Activated CD8-positive, alpha-beta memory T cell treated with anti-CD3 and anti-CD28 coated beads, Interleukin-2, amount 50 U/mL, for 48 hours (primary cell): ENCODE measurements at places on chromosomes 16 and 17.

GRCh38 chr16:67872631-67873434, at the start of gene EDC4:
EDC4 (plus strand) TSS chr16:67873052; CDS start chr16:67873262, 210 bp downstream.
- peak; percentile 97 for DNase-seq

- DNase-seq: no peak
Measured at GRCh38 chr17:73833775-73834488, 189.7 kb upstream of the SDK2 start.

DNA sequence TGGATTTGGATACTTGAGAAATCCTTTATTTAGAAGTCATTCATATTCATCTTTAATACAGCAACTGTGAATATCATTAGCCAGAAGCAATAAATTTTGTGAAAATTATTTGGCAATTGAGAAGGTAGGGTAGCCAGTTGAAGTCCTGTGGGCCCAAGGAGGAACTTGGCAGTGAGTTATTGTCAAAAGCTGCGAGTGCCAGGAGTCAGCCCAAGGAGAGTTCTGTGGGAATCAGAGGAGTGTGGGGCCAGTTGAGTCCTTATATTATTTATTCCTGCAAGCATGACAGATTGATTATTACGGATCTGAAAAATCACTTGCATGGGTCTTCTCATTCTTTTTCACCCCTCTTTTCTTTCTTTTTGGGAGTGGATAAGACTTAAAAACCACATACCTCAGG, 38.3 kb downstream of the PRKCA start:
- no peak for DNase-seq

DNA sequence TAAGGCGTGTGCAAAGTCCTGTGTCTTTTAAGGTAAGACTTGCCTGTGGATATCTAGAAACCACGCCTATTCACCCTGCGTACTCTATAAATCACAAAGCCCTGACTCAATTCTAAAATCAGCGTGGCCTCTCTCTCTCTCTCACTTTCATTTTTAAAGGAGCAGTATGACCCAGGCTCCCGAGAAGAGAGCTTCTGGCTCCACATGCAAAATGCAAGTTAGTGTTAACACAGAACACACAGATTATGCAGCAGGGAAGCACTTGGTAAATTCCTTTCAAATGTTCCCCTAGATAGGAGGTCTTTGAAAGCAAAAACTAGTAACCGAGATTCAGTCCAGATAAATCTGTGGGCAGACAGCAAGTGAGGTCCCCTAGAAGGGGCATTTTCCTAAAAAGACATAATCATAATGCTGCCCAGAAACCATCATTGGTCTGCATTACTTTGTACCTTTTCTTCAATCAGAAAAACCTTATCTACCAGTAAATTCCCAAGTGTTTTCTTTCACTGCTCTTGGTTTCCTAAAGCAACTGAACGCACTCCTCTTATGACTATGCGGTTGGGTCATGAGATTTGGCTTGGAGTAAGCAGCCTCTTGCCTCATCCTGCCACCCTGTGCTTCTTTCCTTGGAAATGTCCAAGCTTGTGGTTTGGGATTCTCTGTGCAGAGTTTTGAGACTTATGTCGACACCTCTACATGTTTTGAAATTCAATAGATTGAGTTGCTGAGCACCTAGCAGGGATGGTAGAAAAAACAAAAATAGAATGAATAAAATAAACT, 31.7 kb upstream of the KCNJ2 start:
- no peak for DNase-seq

- no peak for DNase-seq
Measured at GRCh38 chr17:67046398-67046797, 2.0 kb downstream of the CACNG1 start.

DNA sequence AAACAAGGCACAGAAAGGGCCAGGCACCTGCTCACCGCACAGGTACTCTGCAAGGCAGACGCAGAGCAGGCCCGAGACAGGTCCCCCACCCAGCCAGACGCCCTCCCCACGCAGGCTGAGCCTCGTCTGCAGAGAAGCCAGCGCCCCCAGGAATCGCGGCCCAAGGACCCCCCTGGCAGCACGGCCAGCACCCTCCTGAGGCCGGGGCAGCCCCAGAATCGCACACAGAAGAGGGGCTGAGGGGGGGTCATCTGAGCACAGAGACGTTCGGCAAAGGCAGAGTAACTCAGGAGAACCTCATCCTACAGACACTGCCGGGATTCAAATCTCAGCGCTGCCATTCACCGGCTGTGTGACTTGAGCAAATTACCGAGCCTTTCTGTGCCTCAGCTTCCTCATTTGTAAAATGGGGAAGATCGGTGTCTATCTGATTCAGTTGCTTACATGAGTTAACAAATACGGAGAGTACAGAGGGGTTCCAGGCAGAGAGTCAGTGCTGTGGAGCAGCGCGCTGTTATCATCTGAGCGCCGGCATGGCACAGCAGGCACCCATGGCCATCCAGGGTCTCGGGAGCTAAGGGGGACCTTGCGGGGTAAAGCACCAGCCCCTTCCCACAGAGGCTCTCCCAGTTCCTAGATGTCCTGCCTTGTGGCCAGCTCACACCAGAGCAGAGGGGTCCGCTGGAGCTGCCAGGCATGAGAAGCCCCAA, 10.4 kb downstream of the EMC6 start:
- DNase-seq: no peak

GRCh38 chr17:4247361-4247970, 16.3 kb downstream of the ANKFY1 start:
- no peak for DNase-seq

DNA sequence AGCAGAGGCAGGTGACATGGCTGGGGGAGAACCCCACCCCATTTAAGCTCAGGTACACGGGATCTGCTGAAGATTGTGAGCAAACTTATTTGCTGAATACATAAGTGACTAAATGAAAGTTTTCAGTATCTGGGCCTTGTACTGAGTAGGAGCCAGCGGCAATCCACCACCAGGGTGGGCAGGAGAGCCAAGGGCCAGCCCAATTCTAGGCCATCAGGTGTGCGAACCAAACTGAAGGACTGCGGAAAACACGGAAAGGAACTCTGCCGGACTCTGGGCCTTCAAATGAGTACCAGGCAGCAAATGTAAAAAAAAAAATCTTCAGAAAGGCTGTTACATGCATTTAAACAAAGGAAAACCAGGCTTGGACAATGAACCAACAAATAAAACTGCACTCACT, 19.7 kb downstream of the ARHGAP17 start:
- DNase-seq: no peak

- DNase-seq: no peak
Measured at GRCh38 chr16:85075236-85075924, 36.9 kb downstream of the CIBAR2 start.

DNA sequence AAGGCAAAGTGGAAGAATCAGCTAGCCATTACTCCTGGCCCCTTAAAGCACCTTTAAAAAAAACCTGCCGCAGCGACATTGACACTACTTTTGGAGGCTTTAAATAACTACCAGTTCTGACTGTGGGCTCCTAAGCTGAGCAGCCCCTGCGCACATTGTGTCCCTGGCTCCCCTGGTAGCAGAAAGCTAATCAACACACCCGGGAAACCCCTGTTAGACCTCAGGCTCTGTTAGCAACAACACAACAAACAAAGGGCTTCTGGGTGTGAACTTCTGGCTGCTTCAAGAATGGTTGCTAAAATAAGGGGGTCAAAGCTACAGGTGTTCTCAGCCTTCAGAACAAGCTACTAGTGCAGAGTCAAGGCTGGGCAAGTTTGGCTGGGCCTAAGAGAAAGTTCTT, 83.6 kb downstream of the TMEM100 start:
- DNase-seq: no peak
